ENCODE measurements at places on chromosomes 2 and 18. TPM values are rescaled to one million over a fixed set of nuclear protein-coding genes. Genes with fewer than 3 reads are reported as not detected.

- no peak for DNase-seq
Observed at GRCh38 chr2:160367887-160368286, 125.7 kb downstream of the RBMS1 start.

Gene KCNF1
- total RNA-seq = 0.78 TPM

DNA sequence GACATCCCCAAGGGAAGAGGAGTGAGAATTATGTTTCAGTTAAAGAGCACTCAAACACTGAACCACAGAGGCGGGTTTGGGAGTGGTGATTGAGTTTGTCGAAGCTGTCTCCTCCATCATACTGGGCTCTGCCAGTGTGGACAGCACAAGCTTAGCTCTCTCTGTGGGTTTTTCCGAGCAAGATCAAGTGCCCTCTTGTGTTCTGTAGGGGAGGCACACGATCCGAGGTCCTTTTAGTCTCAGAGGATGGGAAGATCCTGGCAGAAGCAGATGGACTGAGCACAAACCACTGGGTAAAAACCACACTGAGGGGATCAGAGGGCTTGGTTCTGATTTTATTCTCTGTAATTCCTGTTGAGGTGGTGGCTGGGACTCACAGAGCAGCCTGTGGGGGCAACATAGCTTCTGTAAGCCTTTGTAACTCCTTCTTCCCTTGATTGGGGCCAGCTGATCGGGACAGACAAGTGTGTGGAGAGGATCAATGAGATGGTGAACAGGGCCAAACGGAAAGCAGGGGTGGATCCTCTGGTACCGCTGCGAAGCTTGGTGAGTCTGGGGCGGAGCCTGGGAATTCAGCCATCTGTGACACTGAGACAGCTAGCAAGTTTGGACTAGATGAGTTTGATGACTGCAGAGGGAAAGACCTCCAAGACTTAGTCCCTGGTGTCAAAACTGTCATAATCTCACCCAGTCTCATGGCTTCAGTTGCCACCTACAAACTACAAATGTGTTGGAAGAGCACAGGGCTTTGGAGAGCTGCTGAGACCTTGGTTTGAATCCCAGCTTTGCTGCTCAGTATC lies 2.0 kb downstream of the NAGK start:
- DNase-seq = no peak

- no peak for DNase-seq
Observed at GRCh38 chr2:83725735-83726134, 733.3 kb downstream of the SUCLG1 start.

Gene TTR
- 0.51 TPM for total RNA-seq

GRCh38 chr2:70086838-70087701 lies at the start of gene PCBP1:
Gene PCBP1, plus strand, starts transcription at chr2:70087477. Its CDS starts 267 bp downstream, at chr2:70087744.
- DNase-seq = peak; percentile 97

DNA sequence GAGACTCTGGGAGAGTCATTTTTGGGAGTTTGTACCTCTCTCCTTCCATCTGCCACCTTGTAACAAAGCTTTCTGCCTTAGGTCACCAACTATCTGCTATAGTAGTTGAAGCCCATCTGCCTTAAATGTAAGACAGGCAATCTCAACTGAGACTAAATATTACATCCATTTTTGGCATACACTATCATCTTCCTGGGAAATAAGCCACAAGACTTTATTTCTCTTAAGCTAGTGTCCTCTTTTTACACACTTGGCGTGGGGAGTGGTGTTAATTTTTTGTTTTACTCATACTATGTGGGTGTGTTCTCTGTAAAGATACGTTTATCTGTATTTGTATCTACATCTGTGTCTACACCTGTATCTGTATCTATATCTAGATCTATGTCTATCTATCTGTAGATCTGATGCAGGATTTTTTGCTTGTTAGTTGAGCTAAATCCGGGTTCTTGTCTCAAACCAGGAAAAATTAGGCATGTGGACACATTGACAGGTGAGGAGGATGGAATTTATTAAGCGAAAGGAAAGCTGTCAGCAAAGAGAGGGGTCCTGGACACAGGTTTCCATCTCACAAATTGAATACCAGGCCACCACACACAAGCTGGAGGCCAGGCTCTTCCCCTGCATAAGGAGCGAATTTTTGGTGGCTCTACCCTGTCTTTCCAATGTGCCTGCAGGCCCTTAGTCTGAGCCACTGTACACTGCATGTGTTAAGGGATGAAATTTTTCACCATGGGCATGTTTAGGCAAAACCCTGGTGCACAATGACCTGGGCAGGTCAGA lies 64.8 kb upstream of the RND3 start:
- no peak for DNase-seq

DNA sequence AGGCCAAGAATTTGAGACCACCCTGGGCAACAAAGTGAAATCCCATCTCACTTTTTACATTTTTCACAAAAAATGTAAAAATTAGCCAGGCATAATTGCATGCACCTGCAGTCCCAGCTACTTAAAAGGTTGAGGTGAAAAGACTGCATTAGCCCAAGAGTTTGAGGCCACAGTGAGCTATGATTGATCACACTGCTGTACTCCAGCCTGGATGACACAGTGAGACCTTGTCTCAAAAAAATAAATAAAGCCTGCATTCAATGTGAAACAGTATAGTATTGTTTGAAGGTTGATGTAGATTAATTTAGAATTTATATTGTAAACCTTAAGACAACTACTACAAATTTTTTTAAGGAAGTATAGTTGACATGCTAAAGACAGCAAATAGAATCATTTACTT lies 53.5 kb downstream of the TBC1D8 start:
- DNase-seq = no peak

DNA sequence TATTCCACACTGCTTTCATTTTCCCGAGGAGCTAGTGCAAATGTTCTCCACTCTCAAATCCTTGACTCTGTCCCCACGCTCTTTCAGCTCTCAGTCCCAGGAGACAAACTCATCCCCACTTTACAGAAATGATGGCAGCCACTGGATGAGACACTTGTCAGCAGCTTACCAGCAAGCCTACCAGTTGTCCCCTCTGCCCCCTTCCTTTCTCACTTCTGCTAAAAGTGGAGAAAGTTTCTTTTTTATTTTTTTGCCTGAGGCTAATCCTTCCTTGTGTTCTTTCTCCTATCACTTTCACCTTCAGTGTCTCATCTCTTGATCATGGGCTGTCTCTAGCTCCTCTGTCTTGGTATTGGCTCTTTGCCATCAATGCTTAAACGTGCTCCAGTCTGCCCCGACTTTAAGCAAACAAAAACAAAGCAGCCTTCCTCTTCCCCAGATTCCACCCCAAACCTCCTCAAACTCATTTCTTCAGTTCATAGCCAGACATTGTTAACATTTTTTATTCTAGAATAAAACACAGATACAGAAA lies 64.5 kb downstream of the TTC32 start:
- no peak for DNase-seq

DNA sequence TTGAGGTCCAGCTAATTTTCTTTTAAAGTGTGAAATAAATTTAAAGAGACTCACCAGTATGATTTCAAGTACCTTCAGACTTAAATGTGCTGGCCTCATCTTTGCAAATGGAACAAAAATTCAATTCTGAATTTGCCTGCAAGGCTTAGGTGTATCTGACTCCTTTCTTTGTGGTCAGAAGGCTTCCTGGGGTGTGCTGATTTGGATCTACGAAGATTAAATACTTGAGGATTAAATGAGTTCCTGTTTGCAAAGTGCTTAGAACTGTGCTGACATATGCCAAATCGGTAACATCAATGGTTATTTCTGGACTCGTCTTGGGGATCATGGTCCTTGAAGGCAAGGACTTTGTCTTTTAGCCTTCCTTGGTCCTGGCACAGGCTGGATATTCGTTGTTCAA lies 9.7 kb downstream of the KLHL29 start:
- no peak for DNase-seq

DNA sequence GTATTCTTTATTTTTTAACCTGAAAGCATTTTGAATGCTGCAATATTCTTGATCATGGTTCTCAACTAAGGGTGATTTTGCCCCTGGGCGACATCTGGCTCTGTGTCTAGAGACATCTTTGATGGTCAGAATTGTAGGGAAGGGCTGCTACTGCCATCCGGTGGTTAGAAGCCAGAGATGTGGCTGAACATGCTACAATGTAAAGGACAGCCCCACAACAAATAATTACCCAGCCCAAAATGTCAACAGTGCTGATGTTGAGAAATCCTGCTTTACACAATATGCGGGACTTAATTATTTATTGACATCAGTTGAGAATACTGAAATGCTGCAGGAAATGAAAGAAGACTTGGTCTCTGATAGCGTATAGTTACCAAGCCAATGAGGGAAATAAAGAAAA lies 37.5 kb upstream of the SERPINB2 start:
- no peak for DNase-seq

GRCh38 chr2:46213906-46214305 lies 83.3 kb upstream of the EPAS1 start:
- no peak for DNase-seq

DNA sequence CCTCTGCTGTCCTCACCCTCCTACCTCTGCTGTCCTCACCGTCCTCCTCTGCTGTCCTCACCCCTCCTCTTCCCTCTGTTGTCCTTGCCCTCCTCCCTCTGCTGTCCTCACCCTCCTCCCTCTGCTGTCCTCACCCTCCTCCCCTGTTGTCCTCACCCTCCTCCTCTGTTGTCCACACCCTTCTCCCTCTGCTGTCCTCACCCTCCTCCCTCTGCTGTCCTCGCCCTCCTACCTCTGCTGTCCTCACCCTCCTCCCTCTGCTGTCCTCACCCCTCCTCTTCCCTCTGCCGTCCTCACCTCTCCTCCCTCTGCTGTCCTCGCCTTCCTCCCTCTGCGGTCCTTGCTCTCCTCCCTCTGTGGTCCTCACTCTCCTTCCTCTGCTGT lies 11.8 kb downstream of the GAD1 start:
- no peak for DNase-seq

Gene YPEL5
- 104 TPM for total RNA-seq
